Brain microvascular endothelial cell (primary cell): ENCODE measurements at places on chromosomes 5 and 9.

DNA sequence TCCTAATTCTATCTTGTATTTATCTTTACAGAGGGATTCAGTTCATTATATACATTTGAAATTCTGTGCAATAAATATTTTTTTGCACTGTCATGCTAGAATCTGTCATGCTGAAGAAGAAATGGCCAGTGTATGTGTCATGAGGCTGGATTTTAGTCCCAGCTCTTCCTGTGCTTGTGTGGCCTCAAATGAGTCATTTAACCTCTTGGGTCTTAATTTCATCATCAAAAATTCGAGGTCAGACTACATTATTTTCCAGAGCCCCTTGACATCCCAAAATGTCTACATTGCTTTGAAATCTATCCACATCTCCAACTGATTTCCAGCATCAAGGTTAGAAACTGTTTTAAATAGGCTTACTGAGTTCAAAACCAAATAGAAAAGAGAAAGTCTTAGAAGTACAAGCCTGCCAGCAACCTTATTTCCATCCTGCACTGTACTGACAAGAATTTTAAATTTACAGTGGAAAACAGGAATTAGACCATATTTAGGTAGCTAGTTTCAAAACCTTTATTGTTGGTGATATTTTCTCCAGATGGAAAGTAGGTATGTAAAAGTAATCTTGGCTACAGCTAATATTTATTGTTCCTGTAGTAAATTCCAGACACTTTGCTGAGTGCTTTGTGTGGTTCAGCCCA lies 96.7 kb upstream of the MAMDC2 start:
- DNase-seq: peak; percentile 82

DNA sequence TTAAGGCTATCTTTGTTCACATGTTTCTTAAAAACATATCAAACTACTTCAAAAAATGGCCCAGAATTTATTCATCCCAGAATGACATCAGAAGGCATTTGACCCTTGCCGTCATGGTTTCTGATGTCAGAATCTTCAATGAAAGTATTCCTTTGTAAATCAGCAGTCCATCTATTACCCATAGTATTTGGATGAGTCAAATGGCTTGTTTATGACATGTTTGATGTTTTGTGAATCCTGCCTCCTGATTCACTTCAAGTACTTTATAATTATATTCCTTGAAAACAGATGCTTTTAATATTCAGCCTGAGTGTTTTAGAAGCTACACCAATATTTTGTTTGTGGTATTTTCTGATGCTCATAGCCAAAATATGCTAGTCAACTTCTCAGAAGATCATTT lies 200.8 kb upstream of the MEF2C start:
- peak; percentile 14 for DNase-seq

DNA sequence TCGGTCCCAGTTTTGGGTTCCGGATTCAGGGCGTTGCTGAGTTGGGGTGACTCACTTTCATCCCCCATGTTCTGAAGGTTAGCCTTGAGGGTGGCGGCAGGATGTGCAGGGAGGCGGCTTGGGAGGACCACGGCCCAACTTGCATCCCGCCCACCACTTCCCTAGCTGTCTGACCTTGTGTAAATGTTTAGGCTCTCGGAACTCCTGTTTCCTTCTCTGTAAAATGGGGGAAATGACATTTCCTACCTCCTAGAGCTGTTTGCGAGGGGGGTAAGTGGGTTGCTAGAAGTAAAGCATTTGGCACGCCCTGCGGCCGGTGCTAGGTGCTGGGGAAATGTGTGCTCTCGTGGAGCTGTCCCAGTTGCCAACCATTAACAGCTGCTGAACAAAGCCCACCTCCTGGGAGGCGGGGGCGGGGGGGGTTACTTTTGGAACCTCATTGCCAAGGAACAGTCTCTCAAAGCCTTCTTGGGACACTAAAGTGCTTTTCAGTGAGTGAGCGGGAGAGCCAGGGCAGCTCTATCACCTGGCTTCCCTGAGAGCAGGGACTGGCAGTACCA lies 27.5 kb downstream of the PTGES2 start:
- no peak for DNase-seq

DNA sequence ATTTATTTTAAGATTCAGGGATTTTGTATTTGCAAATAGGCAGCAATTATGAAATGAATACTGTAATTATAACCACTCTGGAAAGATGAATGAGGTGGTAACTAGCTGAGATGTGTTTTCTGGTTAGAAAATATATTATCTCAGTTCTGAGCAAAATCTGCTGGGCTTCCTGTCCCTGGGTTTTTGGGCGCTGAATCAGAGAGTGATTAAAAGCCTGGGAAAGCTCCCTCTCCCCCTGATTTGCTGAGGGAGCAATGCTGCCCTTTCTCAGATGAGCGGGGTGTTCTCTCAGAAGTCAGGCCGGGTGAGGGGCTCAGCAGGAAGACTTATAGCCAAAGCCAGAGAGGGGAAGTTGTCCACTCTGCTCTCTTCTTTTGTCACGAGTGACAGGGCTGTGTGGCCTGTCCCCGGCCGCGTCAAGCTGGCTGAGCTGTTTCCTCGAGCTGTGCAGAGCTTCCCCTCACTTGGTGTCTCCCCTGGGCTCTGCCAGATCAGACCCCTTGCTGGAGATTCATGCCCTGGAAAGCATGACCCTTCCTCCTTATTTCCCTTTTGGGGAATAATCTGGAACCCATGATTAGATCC lies 39.8 kb upstream of the PITX1 start:
- peak; percentile 11 for DNase-seq
